ENCODE measurements at places on chromosomes 6 and 20.

DNA sequence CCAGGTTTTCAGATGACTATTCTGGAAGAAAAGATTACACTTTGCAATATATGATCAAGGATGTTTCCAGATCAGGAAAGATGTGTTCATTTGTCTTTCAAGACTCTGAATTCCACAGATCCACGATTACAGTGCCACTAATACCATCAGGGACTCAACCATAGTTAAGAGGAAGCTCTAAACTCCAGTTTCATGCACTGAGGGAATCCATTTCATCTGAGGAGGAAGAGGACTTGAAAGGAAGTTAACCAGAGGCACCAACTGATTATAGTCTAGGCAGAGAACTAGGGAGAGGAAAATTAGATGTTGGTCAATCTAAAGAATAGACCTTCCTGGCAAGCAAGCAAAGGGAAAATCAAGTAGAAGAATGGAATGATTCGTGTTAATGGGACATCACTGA lies 218.3 kb upstream of the PRDM1 start:
- DNase-seq: no peak

DNA sequence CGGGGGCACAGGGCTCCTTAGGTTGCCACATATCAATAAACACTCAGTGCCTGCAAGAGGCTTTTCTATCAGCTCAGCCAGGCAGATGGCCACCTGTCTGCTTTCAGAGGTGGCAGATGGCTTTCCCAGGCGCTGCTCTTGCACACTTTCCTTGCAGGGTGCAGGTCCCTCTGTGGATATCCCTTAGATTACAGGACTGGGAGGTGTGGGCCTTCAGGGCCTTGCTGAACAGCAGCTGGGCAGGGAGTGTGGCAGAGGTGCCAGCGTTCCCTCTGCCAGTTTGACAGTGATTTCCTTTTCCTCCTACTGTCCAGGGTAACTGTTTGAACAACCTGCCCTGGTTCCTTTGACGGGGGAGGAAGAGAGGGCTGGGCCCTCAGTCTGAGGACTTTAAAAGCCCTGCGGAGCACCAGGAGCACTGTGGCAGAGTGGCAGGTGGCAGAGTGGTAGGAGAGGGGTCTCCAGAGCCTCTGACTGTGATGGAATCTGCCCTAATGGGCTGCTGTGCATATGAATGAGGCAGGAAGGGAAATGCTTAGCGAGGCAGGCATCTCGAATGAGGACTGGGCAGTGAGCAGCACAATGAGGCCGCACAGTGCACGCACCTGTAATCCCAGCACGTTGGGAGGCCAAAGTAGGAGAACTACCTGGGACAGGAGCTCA lies 34.2 kb downstream of the ABHD12 start:
- DNase-seq: no peak

- no peak for DNase-seq
These were observed 163.5 kb downstream of the PRL start for GRCh38 chr6:22133357-22133756.

- DNase-seq: no peak
These were observed 20.2 kb upstream of the SPAG4 start for GRCh38 chr20:35595456-35595855.

GRCh38 chr20:57412347-57413029 lies 21.3 kb downstream of the RBM38 start:
- no peak for DNase-seq

DNA sequence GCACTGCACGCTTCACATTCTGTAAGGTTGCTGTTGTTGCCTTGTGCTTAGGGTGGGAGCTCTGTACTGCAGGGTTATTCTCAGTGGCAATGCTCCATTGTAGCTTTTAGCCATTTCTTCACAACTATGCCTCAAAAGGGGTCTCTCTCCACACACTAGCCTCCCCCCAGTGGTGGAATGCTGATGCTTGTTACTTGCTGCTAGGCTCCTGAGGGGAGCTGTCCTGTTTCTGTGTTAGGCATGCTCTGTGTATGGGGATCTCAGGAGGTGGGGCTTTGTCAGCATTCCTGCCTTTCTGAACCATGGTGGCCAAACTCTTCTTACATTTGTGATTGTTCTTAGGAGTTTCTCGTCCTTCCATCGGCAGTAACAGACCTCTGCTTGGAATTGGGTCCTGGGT lies 18.8 kb downstream of the TMEM170B start:
- DNase-seq: no peak

Measured in dorsolateral prefrontal cortex (tissue), 122 donors.